ENCODE measurements at places on chromosomes 7 and 10.

- DNase-seq: no peak
These were observed 16.7 kb upstream of the FRA10AC1 start for GRCh38 chr10:93718937-93719725.

- no peak for DNase-seq
These were observed 1169.9 kb downstream of the TYW1 start for GRCh38 chr7:68166525-68166924.

- DNase-seq: no peak
These were observed 141.9 kb downstream of the MPP7 start for GRCh38 chr10:28160866-28161405.

DNA sequence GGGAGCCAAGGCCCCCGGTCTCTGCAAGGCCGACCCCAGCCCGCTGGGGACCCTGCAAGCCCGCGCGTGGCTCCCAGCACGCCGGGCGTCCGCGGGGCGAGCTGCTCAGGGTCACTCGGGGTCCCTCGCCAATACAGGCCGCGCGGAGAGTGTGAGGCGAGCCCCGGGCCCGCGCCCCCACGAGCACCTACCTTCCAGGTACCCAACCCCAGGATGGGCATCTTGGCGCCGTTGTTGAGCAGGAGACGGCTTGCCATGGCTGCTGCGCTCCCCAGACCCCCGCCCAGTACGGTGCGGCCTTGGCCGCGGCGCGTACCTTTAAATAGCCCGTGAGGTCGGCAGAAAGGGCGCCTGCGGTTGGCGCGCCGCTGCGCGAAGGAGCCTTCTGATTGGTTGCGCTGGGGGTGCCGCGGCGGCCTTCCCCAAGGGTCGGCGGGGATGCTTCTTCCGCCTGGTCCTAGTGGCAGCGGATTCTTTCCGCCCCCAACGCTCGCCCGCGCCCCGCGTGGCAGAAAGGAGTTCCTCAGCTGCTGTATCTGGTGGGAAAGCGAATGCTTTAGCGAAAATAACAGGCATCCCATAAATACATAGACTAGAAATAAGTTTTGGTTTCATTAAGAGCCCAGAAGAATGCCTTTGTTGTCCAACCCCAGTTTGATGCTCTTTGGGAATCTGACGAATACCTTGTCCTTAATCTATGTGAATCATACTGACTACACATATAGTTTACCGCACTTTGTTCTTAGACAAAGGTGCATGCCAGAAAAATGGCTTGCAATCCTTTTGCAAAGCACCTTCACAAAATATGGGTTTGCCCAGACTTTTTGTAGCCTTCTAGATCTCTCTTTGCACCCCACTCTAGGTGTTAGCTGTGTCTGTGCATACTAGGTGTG, at the start of gene AKR1B1:
AKR1B1 (minus strand) TSS at position 295 of the 893 bp plus-strand sequence; CDS start at position 257, 38 bp downstream.
- DNase-seq: peak; percentile 76

DNA sequence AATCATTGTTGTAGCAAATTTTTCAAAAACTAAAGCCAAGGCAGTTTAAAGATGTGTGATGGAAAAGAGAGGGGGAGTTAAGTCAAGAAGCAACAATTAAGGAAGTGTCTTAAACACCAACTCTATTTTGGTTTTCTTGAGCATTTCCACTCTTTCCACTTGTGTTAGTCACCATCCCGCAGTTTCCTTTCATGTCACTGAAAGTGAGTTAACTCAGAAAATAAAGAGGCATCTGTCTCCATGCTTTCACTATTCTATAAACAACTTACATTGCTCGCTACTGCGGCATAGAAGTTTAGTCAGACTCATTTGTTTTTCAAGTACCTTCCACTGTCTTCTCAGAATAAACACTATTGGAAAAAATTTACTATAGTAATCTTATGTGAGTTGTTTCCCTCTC, 284.9 kb upstream of the SEMA3D start:
- DNase-seq: no peak

DNA sequence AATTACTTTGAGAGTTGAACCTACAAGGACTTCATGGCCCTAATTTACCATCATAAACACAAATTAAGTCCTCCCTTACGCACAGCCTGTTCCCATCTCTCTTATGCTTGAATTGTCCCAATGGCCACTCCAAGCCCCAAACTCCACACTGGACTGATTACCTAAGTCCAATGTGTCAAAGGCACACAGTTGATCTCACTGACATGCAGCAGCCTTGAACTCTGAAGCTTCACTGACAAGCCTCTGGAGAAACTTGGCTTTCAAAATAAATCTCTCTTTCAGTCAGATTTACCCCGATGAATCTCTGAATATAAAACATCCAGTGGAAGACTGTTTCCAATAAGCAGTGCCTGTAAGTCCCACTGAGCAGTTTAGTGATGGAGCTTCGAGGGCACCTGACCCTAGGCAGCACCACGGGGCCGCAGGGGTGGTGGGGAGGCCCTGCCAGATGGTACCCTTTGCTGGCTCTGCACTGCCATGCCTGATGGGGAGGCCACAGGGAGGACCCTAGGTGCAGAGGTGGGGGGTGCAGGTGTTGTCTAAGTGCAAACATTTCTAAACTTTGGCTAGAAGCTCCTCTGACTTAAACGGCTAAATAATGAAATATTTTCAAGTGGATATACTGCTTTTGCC, 3.3 kb upstream of the MAT1A start:
- DNase-seq: no peak

DNA sequence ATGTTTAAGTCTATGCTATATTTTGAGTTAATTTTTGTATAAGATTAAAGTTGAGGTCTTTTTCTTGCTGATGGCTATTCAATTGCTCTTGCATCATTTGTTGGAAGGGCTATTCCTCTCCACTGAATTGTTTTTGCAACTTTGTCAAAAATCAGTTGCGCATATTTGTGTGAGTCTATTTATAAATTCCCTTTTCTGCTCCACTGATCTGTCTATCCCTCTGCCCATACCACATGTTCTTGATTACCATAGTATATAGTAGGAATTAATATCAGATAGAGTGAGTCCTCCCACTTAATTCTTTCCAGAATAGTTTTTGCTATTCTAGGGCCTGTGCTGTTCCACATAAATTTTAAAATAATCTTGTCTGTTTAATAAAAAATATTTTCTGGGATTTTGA, 152.4 kb upstream of the ADCY1 start:
- no peak for DNase-seq

DNA sequence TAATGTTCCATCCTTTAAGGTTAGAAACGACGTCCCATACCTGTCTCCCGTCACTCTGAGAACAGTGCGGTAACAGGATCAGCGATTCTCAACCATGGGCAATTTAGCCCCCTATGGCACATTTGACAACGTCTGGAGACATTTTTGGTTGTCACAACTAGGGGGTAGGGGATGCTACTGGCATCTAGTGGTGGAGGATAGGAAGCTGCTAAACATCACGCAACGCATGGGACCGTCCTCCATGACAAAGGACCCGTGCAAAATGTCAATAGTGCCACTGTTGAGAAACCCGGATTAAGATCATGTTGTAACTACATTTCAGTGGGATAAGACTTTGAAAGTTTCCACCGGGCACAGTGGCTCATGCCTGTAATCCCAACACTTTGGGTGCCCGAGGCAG, 5.0 kb upstream of the PAXIP1 start:
- no peak for DNase-seq

- DNase-seq: no peak
These were observed 26.4 kb downstream of the ARL4A start for GRCh38 chr7:12713625-12714378.

- no peak for DNase-seq
These were observed 59.4 kb downstream of the CUZD1 start for GRCh38 chr10:122786269-122786668.

GRCh38 chr7:108456845-108457540, 757 bp upstream of the NRCAM start:
- DNase-seq: no peak

DNA sequence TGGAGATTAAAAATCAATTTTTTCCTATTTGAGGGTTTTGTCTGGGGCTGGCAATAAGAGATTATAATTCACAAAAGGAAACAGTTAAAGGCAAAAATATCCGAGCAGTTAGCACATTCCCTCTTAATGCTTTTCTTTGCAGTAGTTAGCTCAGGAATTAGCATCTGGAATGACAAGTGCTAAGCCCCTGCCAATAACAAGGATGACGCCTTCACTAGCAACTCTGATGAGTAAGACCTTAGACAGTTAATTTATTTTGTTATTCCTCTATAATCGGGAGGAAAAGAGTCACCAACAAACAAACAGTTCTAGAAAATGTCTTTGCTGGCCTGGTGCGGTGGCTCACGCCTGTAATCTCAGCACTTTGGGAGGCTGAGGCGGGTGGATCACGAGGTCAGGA, 151.3 kb downstream of the TRIL start:
- DNase-seq: no peak

- no peak for DNase-seq
These were observed 559.5 kb upstream of the IGFBP3 start for GRCh38 chr7:46480619-46481018.

- no peak for DNase-seq
These were observed 337.6 kb downstream of the CCSER2 start for GRCh38 chr10:84665883-84666463.

- no peak for DNase-seq
These were observed 208.3 kb downstream of the CELF2 start for GRCh38 chr10:11225935-11226334.

GRCh38 chr10:119713744-119714483, 11.9 kb upstream of the INPP5F start:
- no peak for DNase-seq

- no peak for DNase-seq
These were observed 1.3 kb downstream of the TFR2 start for GRCh38 chr7:100639995-100640516.

GRCh38 chr7:12124028-12124427, 87.1 kb upstream of the TMEM106B start:
- DNase-seq: no peak

Measured in NCI-H510A (cell line).